ENCODE measurements at places on chromosomes 16 and 17.

DNA sequence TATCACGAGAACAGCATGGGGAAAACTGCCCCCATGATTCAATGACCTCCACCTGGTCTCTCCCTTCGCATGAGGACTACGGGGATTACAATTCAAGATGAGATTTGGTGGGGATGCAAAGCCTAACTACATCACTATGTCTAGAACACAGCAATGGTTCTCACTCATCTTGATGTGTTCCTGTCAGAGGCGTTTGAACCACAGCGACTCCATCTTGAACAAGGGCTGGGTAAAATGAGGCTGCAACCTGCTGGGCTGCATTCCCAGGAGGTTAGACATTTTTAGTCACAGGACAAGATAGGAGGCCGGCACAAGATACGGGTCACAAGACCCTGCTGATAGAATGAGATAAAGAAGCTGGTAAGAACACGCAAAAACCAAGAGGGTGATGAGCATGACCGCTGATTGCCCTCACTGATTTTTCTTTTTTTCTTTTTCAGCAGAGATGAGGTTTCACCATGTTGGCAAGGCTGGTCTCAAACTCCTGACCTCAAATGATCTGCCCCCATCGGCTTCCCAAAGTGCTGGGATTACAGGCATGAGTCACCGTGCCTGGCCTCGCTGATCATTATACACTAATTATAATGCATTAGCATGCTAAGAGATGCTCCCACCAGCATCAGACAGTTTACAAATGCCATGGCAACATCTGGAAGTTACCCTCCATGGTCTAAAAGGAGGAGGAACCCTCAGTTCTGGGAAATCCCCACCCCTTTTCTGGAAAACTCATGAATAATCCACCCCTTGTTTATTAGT, 3.0 kb upstream of the PPY start:
- DNase-seq = no peak

- no peak for DNase-seq
Measured at GRCh38 chr16:49961089-49961488, 63.9 kb upstream of the CNEP1R1 start.

GRCh38 chr17:50603340-50603739, 31.3 kb upstream of the ABCC3 start:
- DNase-seq = no peak

- DNase-seq = no peak
Measured at GRCh38 chr17:72604518-72604917, 483.7 kb downstream of the SOX9 start.

- DNase-seq = no peak
Measured at GRCh38 chr17:54900457-54901229, at the start of gene TOM1L1. Gene TOM1L1 (plus strand): TSS chr17:54900852. CDS start chr17:54900866, 14 bp downstream.

DNA sequence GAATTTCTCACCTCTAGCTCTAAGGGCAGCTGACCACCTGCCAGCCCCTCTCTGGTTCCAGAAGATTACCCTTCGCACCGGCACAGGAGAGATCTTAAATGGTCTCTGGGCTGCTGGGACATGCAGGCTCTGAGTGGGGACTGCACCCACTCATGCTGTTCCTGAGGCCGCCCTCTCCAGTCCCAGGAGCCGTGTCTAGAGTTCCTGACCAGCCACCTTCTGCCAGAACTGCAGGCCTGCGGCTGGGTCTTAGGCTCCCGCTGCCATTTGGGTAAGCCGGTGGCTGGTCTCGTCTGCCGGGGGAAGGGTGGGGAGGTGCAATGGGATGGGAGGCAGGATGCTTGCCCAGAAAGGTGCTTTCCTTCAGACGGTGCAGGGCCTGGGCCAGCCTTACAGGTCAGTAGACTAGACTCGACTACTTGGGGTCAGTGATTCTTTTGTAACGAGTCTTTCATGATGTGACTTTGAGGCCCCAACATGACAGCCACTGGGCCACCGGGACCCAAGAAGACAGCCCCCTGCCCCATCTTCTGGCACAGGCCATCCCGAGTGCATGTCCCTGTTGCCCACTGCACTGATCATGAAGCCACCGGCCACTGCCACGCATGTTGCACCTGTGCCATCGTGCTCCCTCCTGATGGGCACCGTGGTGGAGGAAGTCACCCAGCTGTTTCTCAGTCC, 26.4 kb downstream of the B9D1 start:
- DNase-seq = no peak

DNA sequence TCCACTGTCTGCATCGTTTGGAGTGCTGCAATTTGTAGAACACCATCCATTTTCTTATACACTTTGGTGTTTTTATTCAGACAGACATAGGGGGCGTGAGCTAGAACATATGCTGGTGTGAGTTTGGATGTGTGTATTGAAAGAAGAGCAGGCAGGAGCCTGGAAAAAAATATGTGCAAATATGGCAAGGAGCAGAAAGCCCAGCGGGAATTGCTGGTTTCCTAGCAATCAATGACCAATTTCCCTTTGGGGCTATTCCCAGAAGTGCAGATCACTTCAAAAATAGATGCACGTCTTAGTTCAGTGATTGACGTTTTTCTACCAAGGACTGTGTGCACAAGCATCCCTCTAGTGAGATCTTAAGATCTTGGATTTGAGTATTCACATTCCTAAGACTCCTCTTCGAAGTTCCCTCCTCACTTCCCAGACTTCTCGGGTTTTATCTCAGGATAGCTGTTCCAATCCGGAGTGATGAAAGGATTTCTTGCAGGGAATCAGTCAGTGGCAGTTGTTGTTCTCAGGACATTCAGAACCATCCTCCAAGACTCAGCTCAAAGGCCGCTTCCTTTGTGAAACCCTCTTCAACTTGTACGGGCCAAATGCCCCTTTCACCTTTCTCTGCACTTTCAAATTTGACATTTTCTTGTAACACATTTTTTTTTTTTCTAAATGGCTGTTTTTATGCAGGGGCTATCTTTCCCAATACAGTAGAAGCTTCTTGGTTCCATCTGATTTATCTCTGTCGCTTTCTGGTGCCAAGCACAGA, 268.7 kb upstream of the ASIC2 start:
- no peak for DNase-seq

DNA sequence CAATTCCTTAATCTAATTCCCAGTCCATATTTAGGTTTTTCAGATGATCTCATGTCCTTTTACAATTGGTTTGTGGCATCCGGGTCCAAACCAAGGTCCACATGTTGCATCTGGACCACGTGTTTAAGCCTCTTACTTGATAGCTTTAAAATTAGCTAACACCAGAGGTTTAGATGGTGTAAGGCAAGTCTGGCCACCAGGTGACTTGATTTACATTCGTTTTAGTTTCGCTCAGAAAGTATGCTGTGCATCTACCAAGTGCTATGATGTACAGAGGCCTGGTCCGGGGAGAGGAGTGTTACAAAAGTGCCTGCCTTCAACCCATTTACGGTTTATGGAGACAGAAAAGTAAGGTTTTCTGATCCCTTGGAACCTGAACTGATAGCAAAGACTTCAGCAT, 878 bp upstream of the DNAJA2 start:
- DNase-seq = no peak

DNA sequence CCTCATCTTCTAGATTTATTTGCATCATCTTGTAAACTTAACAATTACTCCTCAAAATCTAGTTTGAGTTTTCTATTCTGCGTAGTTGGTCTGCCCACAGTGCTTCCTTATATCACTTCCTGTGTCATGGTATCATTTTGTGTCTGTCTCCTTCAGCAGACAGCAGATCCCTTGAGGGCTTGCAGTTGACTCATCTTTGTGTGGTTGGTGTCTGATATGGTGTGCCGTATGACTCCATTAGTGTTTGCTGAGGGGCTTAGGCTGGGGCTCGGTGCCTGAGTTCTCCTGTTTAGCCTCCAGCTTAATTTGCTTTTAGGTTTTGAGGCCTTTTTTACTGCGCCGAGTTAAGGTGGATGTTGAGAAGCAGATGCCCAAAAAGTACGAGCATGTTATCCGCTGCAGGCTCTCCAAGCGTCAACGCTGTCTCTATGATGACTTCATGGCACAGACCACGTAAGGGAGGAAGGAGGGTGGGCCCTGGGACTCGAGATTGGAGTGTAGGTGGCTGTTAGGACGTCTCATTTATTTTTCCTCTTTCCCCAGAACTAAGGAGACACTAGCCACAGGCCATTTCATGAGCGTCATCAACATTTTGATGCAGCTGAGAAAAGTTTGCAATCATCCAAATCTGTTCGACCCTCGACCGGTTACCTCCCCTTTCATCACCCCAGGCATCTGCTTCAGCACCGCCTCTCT, 16.9 kb downstream of the SRCAP start:
- no peak for DNase-seq

All from vagina (tissue), 2 donors.